ENCODE measurements at places on chromosomes 5 and 9.

- no peak for DNase-seq
Measured at GRCh38 chr5:143653256-143653655, 158.7 kb upstream of the HMHB1 start.

DNA sequence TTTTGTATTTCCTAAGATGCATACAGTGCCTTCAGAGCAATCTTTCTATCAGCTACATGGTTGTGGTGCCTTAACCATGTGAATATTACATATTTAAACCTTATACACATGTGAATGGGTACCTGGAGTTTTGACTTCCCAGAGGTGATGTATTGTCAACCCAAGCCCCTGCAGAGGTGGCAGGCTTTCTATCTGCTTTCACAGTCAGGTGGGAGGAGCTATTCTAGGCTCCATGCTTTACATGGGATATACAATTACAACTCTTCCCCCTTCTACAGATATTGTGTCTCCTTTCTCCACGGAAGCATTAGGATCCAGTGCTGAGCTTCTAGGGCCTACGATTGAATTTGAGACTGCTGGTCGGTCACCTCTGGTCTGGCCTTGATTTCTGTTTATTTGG, 89.8 kb upstream of the TUT7 start:
- no peak for DNase-seq

- DNase-seq: peak; percentile 57
Measured at GRCh38 chr9:128026773-128027541, 40.2 kb downstream of the NAIF1 start.

GRCh38 chr5:61449804-61450492, 117.9 kb downstream of the ZSWIM6 start:
- no peak for DNase-seq

DNA sequence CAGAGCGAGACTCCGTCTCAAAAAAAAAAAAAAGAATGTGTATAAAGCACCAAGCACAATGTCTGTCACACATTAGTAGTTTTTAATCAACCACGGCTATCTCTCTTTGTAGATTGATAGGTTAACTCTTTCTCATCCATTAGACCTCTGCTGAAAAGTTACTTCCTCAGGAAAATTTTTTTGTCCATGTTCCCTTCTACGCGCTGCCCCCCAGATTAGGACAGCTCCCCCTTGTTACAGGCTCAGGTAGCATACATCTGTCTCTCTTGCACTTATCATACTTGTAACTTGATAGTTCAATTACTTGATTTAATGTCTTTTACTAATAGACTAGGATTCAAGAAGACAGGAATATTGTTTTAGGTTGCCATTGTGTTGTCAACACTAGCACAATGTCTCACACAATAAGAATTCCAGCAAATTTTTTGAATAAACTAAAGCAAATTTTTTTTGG, 1.5 kb downstream of the SPDL1 start:
- no peak for DNase-seq

- no peak for DNase-seq
Measured at GRCh38 chr5:134493461-134494055, 31.9 kb upstream of the JADE2 start.

DNA sequence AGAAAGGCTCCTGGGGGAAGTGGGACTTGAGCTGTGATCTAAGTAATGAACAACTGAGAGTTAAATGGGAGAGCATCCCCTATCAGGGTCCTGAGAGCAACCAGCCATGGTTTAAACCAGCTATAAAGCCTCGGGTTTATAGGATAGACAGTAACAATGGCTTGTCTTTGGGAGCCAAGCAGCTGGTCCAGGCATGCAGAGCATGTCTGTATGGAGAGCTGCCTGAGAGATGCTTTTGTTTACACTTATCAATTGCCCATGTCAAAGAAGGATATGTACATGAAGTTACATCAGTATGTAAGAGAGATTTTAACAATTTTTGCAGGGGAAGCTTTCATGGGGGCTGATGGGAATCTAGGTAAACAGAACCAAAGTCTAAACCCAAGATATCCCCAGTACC, 4.4 kb downstream of the TGFBI start:
- DNase-seq: no peak

GRCh38 chr9:137319011-137319738, 17.1 kb upstream of the NRARP start:
- DNase-seq: no peak

DNA sequence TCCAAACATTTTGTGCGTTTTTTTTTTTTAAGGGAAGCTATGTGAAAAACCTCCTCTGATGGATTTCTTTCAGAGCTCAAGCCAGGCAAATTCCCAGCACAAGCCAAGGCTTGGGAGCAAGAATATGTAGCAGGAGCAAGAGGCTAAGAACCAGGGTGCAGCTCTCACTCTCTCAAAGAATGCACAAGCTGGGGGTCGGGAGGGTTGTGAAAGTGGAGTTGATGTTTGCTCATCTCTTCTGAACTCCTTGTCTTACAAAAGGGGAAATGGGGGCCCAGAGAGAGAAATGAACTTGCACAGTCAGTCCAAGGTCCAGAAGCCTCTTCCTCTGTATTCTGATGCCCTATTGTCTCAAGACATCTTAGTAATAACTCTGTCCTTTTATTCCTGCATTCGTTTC, 7.7 kb upstream of the TRAF1 start:
- DNase-seq: no peak

DNA sequence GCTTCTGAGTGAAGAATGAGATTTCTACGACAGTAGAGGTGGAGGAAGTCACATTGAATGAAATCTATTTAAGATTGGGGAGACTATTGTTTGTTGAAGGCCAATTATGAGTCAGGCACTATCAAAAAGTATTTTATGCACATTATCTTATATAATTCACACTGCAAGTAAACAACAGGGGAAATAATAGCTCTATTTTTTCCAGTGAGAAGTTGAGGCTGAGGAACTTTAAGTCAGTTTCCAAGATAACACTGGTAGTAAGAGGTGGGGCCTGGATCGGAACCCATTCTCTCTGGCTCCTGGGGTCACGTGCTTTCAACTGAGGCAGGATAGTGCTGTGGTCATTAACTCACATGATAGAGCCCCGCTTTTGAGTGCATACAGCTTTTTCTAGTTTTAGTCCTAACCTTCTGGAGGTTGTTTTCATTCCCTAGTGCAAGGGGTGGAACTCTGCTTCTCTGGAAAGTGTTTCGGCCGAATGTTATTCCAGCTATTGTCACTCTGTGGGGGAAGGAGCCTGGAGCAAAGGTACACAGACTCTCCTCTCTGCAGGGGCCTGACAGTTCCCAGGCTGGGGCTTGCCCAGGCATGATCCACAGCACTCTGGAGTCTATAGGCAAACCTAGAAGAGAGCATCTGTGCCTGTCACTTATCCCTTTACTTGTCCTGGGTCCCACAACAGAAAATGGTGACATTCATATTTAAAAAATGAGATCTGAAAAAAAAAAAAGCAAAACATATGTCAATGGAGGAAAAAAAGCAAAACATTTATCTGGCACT, 352.4 kb upstream of the ACTBL2 start:
- DNase-seq: no peak

DNA sequence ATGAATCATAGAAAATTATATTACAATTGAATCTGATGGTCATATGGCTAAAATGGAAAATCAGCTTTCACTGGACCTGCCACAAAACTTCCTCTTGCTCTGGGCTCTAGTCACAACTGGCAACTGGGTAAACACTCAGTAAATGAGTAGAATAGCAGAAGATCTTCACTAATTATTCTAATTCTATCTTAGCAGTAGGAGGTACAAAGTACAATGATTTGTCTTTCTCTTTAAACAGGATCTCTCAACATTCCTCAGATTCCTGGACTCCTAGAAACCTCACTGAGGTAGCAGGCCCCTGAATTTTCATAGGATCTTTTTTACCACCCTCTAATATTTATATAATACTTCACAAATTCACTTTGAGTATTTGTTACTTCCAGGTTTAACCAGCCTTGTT, 239.9 kb upstream of the SMARCA2 start:
- no peak for DNase-seq

DNA sequence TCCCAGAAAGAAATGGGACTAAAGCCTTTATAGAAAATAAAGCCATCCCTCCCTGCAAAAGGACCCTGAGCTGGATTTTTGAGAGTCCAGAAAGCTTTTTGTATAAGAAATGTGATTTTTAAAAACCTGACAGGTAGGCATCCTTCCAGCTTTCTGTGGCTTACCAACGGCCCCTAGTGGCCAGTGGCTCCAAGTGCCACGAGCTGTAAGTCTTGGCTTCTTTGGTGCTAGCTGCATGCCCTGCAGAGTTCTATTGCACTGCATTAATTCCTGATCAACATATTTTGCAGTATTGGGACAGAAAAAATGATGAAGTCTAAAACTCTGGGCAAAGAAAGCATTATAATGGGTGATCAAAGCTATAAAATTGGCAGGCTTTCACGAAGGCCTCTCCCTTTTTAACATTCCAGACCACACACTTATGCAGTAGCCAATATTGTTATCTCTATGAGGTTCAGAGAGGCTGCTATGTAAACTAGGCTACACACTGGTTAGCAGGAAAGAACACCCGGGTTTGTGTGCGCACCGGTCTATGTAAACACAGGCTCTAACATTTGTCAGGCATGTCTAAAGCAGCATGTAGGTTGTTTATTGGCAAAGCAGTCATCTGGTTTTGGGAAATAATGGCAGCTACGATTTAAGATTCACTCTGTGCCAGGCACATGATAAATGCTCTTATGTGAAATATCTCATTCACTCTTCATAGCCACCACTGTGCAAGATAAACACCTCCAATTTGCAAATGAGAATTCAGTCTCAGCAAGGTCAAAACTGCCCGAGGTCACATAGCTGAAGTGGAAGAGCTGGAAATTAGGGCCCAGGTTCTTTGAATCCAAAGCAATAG, 55.2 kb downstream of the NMUR2 start:
- DNase-seq: peak; percentile 5

GRCh38 chr5:21159510-21160059, 1171.6 kb upstream of the CDH18 start:
- no peak for DNase-seq

- DNase-seq: peak; percentile 53
Measured at GRCh38 chr5:132437604-132438266, 52.8 kb downstream of the IRF1 start.

- no peak for DNase-seq
Measured at GRCh38 chr5:140055152-140055551, 12.1 kb upstream of the NRG2 start.

GRCh38 chr9:99030610-99031109, 74.3 kb upstream of the TGFBR1 start:
- DNase-seq: no peak

DNA sequence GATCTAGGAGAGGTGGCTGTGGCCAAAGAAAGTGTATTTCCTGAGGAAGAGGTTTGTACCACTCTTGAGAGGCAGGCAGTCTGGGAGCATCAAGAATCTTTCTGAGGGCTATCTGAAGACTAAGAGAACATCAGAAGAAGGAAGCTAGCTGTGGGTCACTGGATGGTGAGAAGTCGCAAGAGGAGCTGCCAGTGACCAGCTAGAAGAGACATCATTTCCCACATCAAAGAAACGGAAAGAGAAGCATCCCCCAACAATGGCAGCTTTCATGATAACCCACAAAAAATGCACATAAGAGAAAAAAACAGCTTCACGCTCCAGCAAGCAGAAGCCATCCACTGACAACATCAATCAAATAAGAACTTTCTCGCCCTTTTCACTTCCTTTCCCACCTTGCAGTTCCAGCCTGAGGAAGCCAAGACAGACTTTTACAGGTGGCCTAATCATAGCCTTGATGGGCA, 25.0 kb upstream of the CEP78 start:
- DNase-seq: no peak

- no peak for DNase-seq
Measured at GRCh38 chr9:116000748-116001329, 152.8 kb upstream of the PAPPA start.

- no peak for DNase-seq
Measured at GRCh38 chr5:134345996-134346395, 21.0 kb downstream of the CDKL3 start.

- no peak for DNase-seq
Measured at GRCh38 chr5:108233617-108234155, 148.2 kb downstream of the FBXL17 start.
